GM06990 (cell line): ENCODE measurements at places on chromosomes 12 and 14.

DNA sequence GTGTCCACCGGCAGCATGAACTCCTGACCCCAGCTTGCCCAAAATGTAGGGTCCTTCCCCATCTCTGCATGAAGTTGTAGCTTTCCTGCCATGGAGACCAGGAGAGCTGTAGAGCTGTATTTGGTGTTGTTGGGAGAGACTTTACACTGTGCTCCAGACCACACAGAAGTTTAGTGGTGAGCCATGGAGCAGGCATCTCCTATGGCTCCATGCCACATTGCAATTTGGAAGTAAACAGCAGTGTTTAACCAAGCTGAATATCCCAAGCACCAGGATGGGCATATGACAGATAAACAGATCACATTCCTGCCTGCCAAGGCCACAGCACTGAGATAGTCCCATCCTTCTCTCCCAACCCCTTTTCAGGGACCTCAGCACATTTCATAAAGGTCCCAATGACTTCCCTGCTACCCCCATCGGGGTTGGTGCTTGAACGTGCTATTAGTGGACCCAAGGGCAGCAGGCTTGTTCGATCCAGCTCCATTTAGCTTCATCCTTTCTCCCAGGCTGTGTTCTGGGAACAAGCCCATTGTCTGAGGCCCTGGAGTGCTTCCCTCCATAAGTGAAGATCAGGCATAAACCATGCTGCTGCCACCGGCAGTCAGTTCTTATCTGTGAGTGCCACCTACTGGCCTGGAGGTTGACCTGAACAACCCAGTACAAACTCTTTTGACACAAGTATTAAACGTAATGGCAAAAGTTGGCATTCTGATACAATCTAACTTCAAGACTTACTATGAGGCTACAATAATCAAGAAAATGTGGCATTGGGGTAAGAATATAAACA, 172.3 kb upstream of the ATXN7L3B start:
- DNase-seq, result no peak

- DNase-seq, result no peak
These were observed 265.4 kb downstream of the ADGRD1 start for GRCh38 chr12:131218923-131219669.

DNA sequence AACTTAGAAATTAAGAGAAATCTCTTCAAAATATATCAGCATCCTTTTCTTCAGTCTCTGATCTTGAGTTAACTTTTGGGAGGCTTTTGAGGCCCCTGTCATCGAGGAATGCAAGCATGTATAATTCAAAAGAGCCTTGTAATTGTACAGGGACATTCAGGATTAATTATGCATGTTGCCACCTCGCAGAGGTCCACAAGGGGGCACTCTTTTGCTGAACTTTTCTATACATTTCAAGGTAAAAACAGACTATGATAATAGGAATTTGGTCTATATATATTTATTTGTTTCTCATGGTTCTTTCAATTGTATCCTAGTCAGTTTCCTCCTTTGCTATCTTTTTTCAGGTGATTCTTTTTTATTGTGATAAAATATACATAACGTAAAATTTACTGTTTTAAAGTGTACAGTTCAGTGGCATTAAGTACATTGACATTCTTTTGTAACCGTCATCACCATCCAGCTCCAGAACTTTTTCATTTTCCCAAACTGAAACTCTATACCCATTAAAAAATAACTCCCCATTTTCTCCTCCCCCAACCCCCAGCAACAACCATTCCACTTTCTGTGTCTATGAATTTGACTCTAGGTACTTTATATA, 47.0 kb upstream of the SLC2A13 start:
- DNase-seq, result no peak

DNA sequence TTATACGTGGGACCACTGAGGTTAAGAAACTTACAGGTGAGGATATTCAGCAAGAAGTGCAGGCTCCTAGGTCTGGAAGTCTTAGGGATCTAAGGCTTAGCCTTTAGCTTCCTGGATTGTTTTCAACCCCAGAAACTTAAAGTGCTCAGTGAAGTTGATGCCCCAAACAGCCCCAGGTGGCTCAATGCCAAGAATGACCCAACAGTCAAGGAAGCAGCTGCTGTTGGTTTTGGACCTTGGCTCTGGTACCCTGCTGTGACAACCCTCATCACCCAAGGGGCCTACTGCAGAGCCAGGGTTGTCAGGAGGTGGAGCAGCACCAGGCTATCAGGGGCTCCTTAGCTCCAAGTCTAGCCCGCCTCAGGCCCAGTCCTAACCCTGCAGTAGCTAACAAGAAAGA, 36.8 kb downstream of the VDR start:
- no peak for DNase-seq
